Activated CD4-positive, alpha-beta T cell treated with anti-CD3 and anti-CD28 coated beads, Interleukin-2, amount 50 U/mL, for 24 hours (primary cell): ENCODE measurements at places on chromosomes 3 and 15.

DNA sequence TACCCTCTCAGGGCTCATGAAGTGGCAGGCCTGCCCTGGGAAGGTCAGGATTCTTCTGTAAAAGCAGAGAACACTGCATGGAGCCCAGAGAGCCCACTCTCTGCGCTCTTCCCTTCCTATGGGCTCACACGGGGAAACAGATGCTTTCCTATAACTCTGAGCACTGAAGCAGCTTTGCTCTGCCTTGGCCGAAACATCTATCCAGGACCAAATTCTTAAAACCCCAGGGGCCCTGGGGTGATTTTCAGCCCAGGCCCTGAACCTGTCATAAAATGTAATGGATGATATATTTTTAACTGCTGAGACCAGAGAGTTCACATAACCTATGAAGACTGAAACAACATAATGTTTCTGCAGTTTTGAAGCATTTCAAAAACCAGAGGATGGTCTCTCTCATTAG lies 249.9 kb upstream of the CTDSPL start:
- DNase-seq: no peak

GRCh38 chr15:84828086-84828908 lies 11.1 kb downstream of the ALPK3 start:
- no peak for DNase-seq

DNA sequence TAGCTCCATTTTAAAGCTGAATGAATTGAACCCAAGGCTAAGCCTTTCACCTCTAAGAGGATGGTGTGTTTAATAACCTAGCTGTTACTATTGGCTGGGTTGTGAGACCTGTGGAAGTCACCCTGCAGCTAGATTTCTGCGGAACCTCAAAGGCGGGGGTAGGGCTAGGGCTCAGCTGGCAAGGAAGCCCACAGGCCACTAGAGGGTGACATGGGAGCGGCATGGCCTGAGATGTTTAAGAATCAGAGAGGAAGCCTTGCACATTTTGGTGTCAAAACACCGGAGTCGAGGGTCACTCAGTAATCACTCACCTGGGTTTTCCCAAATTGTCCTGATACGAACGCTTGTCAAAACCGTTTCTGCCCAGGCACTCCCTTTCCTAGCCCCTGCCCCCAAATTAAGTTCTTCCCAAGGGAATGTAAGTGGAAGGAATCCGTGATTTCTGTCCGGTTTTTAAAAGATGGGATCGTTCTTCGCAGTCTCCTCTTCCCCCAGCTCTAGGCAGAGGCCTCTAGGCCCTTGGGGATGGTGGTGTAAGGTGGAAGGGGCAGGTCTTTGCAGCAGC lies 3.8 kb upstream of the ACAD9 start:
- DNase-seq: peak; percentile 54

GRCh38 chr3:25663347-25663868 lies 1.3 kb downstream of the TOP2B start:
- no peak for DNase-seq

GRCh38 chr3:9736831-9737230 lies 5.3 kb downstream of the BRPF1 start:
- no peak for DNase-seq

DNA sequence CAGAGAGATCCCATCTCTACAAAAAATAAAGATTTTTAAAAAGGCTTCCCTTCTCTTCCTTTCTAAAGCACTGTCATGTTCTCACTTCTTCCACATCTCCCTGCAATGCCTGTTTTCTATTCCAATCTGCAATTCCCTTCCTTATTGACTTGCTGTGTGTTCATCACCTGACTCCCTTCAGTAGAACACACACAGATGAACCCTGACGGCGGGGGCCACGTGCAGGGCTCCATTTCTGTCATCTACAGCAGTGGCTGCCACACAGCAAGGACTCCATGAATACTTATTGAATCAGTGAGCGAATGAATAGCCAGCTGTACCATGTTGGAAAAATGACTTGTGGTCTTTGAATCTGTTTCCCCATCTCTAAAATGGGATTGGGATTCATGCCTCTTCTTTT lies 26.1 kb downstream of the BHLHE40 start:
- DNase-seq: no peak
